Liver (tissue), 10 donors: ENCODE measurements at places on chromosomes 2 and 18.

GRCh38 chr2:9336241-9336575 lies 87.1 kb downstream of the ITGB1BP1 start:
- DNase-seq, result no peak

- DNase-seq, result no peak
These were observed 23.6 kb downstream of the KCNE4 start for GRCh38 chr2:223075301-223076270.

GRCh38 chr2:97992836-97993825 lies 2.6 kb downstream of the TMEM131 start:
- DNase-seq, result no peak

DNA sequence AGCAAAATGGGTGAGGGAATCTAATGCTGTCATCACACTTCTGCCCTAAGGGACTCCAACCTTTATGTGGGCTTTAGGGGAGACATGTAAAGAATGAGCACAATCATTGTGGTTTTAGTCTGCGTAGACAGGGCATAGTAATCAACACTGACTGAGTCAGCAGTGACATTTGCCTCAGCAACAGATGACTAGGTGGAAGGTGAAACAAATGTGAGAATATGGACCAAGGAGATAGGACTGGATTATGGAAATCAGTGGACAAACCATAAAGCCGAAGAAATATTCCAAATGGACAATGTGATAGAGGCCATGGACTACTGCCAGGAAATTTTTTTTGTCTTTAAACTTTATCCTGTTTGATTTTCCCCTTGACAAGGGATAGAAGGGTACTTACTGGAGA lies 83.9 kb downstream of the PDK1 start:
- no peak for DNase-seq

GRCh38 chr2:75155115-75155514 lies 44.2 kb downstream of the TACR1 start:
- DNase-seq, result no peak

- no peak for DNase-seq
These were observed 600.0 kb downstream of the SLC4A3 start for GRCh38 chr2:220227266-220227920.

DNA sequence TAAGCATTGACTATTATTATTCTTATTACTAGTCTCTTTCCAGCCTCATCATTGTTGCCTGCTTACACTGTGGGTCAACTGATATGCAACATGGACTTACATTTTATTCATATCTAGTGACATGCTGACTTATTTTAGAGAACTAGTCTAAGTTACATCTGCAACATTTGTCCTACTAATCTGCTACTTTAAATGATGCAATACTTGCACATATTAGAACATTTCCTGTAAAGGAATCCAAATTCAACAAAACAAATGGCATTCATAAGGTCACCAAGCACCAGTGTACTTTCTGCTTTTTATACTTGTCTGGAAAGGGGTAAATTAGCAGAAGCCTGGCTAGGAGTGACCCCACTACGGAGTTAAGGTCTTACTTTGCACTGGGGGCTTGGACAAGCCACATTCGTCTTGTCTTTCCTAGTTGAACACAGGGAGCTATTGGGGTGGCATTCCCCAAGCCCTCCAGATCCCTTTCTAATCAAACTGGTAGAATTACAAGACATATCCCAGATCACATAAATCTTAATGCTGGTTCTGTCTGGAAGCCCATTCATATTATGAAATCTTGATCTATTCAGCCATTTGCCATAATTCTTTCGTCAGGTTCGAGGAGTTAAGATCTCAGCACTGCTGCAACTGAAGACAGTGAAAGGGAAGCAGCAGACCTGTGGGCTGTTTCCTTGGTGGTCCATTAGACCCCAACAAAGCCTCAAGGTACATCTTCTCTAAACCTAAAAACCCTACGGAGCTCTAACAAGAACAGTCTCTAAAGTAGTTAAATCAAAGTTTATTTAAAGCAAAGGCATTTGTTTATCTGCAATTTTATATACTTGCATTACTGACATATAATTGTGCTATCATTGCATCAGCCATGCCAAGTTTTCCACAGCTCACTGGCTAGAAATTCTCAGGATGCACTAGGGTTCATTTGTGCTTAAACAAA lies 49.9 kb upstream of the RTN4 start:
- DNase-seq, result no peak

DNA sequence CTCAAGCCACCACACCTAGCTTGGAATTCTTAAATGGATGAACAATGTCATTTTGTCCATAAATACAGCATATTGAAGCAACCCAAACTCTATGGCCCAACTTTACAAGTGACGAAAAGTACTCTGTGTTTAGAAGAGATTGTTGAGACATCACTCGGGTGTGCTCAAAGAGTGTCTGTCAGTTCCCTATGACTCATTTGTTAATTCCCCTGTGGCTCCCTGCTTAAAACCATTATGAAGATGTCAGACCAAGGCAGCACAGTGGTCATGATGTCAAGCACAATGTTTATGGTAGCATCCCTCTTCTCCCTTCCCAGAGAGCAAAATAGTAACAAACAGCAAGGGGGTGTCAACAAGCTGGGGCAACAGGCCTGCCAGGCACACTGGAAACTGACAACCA lies 3.0 kb downstream of the LYG1 start:
- no peak for DNase-seq

DNA sequence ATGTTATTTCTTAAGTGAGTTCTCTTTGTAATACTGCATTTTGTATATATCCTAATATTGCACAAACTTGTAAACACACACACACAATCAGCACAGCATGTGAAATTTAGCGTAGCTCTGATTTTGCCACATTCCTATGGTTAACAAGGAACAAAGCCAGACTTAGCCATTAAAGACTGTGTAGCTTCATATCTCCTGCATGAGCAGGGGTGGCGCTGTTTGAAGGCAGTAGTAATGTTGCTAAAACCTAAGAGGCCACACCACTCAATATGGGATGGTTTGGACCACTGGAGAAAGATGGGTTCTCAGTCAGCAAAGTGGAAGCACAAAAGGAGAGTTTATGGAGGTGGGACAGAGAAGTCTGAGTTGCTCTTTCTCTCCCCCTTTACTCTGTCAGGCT lies 61.1 kb upstream of the RND3 start:
- no peak for DNase-seq

GRCh38 chr2:3243804-3244203 lies 133.8 kb downstream of the EIPR1 start:
- no peak for DNase-seq

DNA sequence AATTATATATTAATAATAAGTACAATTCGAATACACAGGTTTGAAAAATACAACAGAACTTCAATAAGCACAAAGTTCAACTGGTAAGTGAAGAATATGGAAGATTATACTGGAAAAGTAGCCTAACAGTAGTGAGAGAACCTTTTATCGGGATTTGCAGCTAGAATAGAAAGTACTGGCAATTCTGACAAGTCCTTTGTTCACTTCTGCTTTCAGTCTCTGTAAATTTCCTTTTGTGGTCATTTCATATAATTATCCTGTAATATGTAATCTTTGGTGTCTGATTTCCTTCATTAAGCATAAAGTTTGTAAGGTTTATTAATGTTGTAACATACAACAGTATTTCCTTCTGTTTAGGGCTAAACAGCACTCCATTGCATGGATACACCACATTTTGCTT lies 67.2 kb downstream of the CUL3 start:
- DNase-seq, result no peak

- DNase-seq, result no peak
These were observed 255.3 kb downstream of the PDE11A start for GRCh38 chr2:177817300-177817699.

DNA sequence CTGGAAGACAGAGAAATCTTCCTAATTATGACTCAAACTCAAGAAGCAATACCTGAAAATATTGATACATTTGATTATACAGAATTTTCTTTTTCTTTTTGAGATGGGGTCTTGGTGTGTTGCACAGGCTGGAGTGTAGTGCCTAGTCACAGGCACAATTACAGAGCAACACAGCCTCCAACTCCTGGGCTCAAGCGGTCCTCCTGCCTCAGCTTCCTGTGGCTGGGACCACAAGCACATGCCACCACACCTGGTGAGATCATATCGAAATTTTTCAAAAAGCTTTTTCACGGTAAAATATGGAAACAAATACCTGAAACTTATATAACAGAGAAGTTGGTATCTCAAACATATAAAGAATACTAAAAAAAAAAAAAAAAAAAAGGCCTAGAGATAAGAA lies 27.9 kb downstream of the TGFBRAP1 start:
- no peak for DNase-seq

DNA sequence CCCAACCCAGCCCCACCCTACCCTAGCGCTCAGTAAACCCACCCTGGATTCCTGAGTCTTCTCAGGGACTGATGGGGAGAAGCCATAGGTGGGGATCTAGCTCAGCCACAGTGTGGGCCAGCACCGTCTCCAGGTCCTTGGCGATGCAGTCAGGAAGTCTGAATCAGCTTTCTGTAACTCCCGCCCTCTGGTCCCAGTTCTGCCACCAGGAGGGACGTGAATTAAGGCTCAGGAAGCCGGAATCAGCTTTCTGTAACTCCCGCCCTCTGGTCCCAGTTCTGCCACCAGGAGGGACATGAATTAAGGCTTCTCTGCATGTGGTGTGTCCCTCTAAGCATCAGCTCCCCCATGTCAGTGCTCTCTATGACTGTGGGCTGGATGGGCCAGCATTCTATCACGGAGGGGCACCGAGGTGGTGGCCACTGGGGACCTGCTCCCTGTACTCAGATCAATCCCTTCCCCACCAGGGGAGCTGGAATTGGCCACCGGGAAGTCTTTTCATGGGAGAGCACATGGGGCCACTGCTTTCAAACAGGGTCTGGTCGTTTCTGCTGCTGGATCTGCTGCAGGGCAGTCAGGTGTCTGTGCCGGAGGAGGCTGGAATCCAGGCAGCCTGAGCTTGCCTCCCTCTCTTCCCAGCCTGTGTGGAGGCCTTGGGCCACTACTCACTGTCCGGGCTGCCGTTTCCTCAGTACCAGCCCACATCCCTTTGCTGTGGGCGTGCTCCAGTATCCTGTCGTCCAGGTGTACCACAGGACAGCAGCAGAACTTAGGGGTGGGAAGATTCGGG lies 24.7 kb downstream of the ASB18 start:
- no peak for DNase-seq

DNA sequence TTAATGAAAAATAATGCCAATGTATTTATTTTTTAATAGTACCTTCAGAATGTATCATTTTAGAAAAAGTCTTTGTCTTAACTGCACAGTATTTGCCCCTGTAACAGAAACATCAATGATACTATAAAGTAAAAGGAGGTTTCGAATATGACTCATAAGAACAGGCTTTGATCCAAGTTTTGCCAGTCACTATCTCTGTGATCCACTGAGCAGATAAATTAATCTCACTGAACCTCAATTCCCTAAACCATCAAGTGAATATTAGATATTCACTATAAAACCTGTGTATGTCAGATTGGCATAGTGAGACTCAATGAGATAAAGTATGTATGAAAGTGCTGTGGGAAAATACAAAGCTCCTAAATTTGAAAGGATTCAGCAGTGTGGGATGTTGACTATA lies 292.1 kb downstream of the EXOC6B start:
- no peak for DNase-seq

- DNase-seq, result no peak
These were observed 1109.7 kb downstream of the LRP1B start for GRCh38 chr2:141021109-141021508.

DNA sequence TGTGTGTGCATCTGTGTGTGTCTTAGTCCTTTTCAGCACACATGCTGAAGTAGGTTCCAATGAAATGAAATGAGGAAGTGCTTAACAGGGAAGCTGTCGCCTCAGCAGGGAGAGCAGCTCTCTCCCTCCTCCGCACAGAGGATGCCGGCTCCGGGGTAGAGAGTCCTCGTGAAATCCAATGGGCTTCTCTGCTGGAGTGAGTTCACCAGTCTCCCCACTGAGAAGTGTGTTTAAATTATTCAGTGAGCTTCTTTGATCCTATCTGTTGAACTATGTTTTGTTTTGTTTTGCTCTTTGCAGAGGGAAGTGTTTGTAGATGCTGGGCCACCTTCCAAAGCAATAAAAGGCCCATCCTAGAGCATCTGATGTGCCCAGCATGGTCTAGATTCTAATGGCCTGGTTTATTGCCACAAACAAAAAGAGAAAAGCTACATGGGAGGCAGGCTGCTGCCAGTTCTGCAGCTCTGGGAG lies 6.7 kb downstream of the PPP1R7 start:
- no peak for DNase-seq

DNA sequence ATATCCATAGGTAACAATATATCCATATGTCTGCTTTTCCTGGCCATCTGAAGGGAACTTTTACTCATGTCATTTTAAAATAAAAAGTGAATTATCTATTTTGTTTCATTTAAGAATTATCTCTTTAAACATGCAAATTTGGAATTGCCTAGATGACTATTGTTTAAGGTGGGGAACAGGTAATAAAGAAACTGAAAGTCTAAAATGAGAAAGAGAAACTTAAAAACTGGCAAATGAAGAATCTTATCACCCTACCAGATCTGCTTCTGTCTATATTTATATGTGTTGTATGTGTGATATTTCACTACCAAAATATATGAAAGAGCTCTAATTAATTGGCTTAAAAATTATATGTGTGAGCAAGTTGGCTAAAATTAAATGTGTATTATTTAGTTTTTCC lies 243.2 kb upstream of the KCNH7 start:
- DNase-seq, result no peak

- no peak for DNase-seq
These were observed 60.7 kb downstream of the NABP1 start for GRCh38 chr2:191738667-191739066.

GRCh38 chr2:241967467-241968144 lies 98.1 kb downstream of the RTP5 start:
- DNase-seq, result no peak

DNA sequence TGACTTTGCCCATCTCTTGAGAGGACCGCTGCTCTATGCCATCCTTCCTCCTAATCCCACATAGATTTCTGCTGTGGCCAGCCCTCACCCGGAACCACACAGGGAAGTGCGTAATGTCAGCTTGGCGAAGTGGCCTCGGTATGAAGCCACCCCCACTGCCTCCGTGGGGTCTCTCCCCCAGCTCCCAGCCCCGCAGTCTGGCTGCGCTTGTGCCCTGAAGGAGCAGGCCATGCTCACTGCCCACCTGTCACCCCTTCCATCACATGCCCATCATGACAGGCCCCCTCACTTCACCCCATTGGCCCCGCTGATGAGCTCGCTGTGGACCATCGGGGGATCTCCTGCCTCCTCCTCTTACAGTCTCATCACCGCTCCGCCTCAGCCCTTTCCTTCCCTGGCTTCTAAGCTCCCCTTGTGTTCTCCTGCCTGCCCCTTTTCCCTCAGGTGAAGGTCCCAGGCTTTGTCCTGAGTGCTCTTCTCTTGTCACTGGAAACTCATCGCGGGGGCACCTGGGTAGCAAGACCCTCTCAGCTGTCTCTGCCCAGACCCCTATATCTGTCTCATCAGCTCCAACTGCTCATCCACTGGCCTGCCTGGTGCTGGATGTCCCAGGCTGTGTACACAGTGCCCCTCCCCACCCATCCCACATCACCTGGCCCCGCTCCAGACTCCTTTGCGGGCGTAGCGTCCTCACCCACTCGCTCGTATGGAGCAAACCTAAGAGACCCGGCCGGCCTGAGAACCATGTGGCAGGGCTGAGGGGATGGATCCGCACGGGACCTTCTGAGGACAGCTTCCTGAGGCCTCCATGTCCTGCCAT lies 81.7 kb downstream of the GLI2 start:
- no peak for DNase-seq

- DNase-seq, result no peak
These were observed at the start of gene WNT6 for GRCh38 chr2:218859556-218859987. TSS of gene WNT6 (plus strand) at chr2:218859805. CDS start at chr2:218860038, 233 bp downstream.
